ENCODE measurements at places on chromosomes 4 and X.

DNA sequence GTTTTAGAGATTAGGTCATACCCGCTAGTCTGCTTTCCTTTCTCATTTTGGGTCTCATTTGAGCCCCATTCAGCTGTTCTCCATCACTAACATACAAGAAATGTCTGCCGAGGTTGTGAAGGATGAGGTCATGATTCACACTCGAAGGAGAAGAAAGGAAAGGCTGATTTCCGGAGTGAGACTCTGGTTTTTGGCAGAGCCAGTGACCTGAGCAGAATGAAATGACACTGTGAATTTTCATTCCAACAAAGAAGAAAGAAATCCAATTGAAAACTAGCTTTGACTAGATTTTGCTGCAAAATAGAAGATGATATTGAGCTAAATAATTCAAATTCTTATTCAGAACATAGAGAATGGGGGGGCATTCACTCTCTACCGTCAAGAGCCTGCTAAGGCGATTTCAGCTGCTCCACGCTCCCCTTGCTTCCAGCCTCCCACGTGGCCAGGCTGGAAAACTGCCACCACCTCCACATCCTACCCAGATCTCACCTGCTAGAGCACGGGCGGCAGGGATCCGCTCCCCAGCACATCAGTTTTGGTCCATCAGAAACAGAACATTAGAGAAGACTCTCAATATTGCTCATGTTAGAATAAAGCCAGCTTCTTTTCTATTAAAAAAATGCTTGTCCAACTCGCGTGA is 39.0 kb downstream of the F11 start:
- DNase-seq = no peak

DNA sequence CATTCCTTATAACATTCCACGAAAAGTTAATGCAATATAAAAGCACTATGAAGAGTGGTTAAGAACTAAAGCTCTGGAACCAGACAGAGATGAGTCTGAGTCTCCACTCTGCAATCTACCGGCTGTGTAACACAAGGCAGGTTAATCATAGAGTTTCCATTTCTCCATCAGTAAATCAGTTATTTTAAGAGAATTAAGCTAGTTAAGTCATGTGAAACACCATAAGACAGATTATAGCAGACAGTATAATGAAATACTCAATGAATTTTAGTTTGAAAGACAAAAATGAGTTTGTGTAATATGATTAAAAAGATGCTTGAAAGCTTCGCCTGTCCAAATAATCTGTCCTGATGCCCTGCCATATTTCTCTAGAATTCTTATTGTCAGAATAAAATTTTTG is 282.6 kb upstream of the ACTRT1 start:
- no peak for DNase-seq

GRCh38 chr4:135240796-135241195 is 1039.2 kb upstream of the PABPC4L start:
- DNase-seq = no peak

- DNase-seq = no peak
Measured at GRCh38 chr4:79788884-79789283, 284.1 kb downstream of the ANTXR2 start.

DNA sequence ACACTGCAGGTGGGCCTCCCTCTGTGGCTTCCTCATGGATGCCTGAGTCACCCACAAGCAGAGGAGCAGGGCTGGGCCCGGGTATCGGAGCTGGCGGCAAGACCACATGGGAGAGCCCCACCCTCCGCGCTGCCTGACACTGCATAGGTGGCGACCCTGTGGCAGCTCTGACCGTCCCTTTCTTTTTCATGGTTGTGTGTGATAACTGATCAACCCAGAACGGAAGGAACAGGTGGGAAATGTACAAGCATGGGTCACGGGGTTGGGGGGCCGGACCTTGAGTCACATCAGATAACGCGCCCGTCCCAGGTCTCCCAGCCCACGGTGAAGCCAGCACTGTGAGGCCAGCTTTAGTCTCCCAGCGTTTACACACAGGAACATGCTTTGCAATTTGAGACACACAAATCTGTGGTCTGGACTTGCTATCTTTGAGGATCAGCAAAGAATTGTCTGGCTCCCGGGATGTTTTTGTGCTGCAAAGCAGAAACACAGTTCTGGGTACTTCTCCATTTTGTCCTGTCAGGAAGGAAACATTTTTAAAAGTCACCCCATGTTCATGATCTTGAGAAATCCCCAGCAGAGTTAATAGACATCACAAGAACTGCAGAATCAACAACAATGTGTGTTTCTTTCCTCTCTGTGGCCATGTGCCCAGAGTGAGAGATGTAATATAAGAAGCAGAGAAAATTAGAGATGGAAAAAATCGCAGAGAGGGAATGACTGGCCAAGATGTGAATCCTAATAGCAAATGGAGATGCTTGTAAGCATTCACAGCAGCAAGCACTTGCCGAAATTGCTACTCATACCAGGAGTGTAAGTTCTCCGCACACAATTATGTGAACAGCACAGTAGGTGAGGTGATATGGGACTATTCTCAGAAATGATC is 70.1 kb upstream of the CBR4 start:
- DNase-seq = no peak

- DNase-seq = no peak
Measured at GRCh38 chrX:30642642-30643041, 10.6 kb upstream of the GK start.

DNA sequence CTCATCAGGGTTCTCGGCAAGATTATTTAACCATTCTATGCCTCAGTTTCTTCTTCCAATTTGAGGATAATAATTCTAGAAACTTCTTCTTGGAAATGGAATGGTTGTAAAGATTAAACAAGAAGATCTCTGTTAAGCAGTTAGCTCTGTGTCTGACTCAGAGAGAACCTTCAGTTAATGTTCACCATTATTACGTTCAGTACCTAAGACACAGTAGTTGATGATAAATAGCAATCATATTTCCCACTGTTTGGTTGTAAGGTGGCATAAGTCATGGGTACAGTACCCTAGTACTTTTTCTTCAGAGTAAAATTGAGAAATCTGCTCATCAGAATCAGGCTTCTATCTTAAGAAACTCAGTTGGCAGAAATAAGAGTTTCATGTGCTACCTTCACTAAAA is 366.5 kb upstream of the BOD1L1 start:
- DNase-seq = no peak

DNA sequence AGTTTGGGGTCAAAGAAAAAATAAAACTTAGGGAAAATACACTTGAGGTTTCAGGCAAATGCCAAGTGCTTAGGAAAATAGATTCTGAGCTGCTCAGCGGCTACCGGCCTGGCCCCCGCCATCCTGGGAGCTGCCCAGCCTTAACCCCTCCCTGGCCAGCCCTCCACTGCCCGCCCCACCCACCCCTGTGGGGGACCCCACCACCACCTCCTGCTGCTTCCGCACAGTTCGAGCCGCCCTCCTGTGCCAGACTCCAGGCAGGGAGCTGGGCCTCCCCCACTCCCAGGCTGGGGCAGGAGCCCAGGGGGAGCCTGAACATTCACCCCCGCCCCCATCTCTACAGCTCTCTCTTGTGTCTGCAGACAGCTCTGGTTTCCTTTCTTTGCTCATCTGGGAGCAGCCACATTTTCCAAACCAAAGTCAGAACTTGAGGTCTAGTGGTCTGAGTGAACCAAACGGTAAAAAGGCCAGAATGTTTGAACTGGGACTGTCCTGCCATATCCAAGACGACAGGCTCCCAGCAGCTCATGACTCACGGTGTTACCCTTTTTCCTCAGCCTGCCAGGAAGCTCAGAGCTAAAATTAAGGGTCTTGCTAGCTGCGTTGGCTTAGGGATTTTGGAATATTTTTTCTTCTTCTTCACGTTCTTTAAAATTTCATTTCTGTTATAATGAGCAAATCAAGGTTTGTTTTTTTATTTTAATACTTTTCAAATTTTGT is 4.7 kb upstream of the FGFR3 start:
- DNase-seq = no peak

DNA sequence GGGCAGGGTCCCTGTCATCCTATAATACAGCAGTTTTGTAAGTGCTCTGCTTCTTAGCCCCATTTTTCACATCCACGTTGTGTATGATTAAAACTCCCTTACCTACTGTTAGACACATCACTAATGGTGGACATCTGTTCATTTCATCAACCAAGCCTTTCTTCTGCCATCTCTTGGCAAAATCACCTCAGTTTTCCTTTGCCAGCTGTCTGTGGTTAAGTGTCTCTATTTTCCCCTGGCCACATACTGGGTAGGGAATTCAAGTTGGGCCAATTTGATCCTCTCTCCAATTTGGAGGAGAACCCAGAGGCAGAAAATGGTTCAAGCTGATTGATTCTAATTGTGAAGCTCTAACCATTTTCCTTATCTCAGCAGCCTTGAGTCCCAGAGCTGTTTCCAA is 436.1 kb downstream of the PCDH7 start:
- DNase-seq = no peak

- DNase-seq = no peak
Measured at GRCh38 chrX:69493193-69493592, 10.9 kb upstream of the NALF2 start.

GRCh38 chr4:159484864-159485263 is 382.0 kb downstream of the RAPGEF2 start:
- no peak for DNase-seq

DNA sequence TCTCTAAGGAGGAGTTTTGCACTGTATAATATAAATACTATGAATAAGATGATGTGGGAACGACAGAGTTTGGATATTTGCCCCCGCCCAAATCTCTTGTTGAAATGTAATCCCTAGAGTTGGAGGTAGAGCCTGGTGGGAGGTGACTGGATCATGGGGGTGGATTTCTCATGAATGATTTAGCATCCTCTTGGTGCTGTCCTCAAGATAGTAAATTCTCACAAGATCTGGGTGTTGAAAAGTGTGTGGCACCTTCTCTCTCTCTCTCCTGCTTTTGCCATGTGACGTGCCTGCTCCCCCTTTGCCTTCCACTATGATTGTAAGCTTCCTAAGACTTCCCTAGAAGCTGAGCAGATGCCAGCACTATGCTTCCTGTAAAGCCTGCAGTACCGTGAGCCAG is 241.6 kb upstream of the ETNPPL start:
- DNase-seq = no peak

- DNase-seq = no peak
Measured at GRCh38 chr4:56666279-56666678, 14.8 kb downstream of the HOPX start.

DNA sequence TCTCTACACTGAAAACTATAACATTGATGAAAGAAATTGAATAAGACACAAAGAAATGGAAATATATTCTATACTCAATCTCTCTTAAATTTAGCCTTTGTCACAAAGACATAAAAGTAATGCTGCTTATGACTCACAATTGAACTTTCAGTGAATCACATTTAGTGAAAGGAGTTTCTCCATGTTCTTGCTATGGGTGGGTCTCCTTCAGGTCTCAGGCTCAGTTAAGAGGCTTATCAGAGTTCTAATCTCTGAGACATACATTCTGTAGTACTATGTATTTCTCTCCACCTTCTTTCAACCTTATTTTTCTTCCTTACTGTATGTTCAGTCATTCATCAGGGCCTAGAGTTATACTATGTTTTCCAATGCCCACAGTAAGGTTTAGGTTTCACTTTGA is 220.9 kb downstream of the DTHD1 start:
- DNase-seq = no peak

All from activated T-helper 1 cell treated with Interleukin-2 at 50 U/mL for 16 hours (primary cell).